Non-pigmented ciliary epithelial cell (primary cell): ENCODE measurements at places on chromosomes 16 and 17.

GRCh38 chr16:57530104-57530521, 6.3 kb downstream of the CCDC102A start:
- DNase-seq = no peak

- no peak for DNase-seq
Observed at GRCh38 chr16:89322321-89323119, 105.0 kb downstream of the ZNF778 start.

- DNase-seq = no peak
Observed at GRCh38 chr16:15564604-15565339, 78.2 kb downstream of the MARF1 start.

DNA sequence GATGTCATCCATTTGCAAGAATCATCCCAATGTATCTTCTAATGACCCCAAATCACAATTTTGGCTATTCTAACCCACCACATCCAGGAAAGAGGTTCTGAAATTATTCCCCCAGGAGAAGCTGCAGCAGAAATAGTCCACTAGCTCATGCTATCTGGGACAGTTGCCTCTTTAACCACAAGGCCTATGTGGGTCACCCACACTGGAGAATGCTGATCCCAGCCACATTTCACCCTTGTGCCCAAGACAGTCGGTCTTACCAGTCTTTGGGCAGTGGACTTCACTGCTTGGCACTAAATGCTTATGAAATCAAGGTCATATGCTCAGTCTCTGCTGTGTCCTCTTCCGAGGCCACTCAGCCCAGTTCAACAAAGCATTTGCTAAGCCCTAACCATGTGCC, 27.0 kb downstream of the ABCC12 start:
- DNase-seq = no peak

GRCh38 chr17:69358688-69359596, 32.0 kb upstream of the ABCA5 start:
- DNase-seq = no peak

GRCh38 chr16:47613251-47613650, 152.1 kb downstream of the PHKB start:
- no peak for DNase-seq

DNA sequence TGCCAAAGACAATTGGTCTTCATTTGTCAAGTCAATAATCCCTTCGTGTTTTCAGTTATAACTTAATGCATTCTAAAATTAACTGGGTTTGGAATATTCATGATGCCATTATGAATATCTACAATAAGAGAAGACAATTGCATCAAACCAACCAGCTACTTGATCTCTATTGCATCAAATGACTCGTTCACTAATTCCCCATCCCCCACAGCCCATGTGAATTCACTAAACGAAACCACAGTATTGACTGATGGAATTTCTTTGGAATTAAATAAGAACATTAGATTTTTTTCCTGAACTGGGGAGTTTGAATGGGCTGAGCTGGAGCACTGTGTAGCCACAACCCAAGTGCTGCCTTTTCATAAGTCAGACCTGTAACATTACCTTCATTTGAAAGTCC, 65.3 kb downstream of the HS3ST3B1 start:
- DNase-seq = no peak

GRCh38 chr17:34624767-34625383, 45.5 kb downstream of the TMEM132E start:
- no peak for DNase-seq
